Uterine smooth muscle cell (primary cell): ENCODE measurements at places on chromosomes 4 and X. TPM values are rescaled to one million over a fixed set of nuclear protein-coding genes. Genes with fewer than 3 reads are reported as not detected.

Gene NSUN7
- total RNA-seq, result 0.22 and 1.1 TPM in 2 replicates

Gene UGT2A3
- total RNA-seq, result not detected in 2 replicates

Gene CXorf38
- total RNA-seq, result 10.7 and 12.8 TPM in 2 replicates

Gene MAGEB10
- total RNA-seq, result not detected in 2 replicates

Gene LRIT3
- total RNA-seq, result under 0.01 and 0.11 TPM in 2 replicates

Gene STAG2
- total RNA-seq, result 91.2 and 107 TPM in 2 replicates

Gene HSD17B13
- 0.22 and 0.37 TPM in 2 replicates for total RNA-seq

Gene DDX53
- not detected in 2 replicates for total RNA-seq

Gene PPA2
- total RNA-seq, result 84.0 and 107 TPM in 2 replicates

Gene SOD3
- 5.2 and 19.5 TPM in 2 replicates for total RNA-seq

Gene KCND1
- total RNA-seq, result 0.33 and 1.2 TPM in 2 replicates

Gene CETN2
- total RNA-seq, result 39.2 and 56.4 TPM in 2 replicates

Gene GRPR
- total RNA-seq, result 0.11 TPM in 1 of 2 replicates, not detected in the other

Gene RAB41
- total RNA-seq, result not detected in 2 replicates

Gene DUSP9
- total RNA-seq, result 0.11 TPM in 1 of 2 replicates, not detected in the other

Gene MAP3K15
- 0.11 and 0.12 TPM in 2 replicates for total RNA-seq

Gene ANXA3
- 4.3 and 6.2 TPM in 2 replicates for total RNA-seq

Gene MAGED4
- total RNA-seq, result 30.1 and 38.1 TPM in 2 replicates

Gene ASB9
- 0.25 and 0.33 TPM in 2 replicates for total RNA-seq

Gene TRIM60
- total RNA-seq, result not detected in 2 replicates

Gene BTC
- total RNA-seq, result 0.11 and 0.25 TPM in 2 replicates

Gene GAGE1
- total RNA-seq, result not detected in 2 replicates

Gene USP17L10
- total RNA-seq, result not detected in 2 replicates

Gene IL15
- 5.0 and 7.4 TPM in 2 replicates for total RNA-seq

Gene LANCL3
- total RNA-seq, result 0.11 and 0.12 TPM in 2 replicates

Gene SRPX
- 154 and 172 TPM in 2 replicates for total RNA-seq

Gene SPIN2A
- 0.37 and 0.44 TPM in 2 replicates for total RNA-seq

Gene PYURF
- 71.2 and 81.9 TPM in 2 replicates for total RNA-seq

Gene HSFX3
- total RNA-seq, result not detected in 2 replicates

Gene AR
- total RNA-seq, result 9.4 and 16.6 TPM in 2 replicates

Gene GPR50
- not detected in 2 replicates for total RNA-seq

Gene USP17L29
- total RNA-seq, result not detected in 2 replicates

Gene ZNF711
- total RNA-seq, result 0.66 and 0.87 TPM in 2 replicates

Gene RENBP
- total RNA-seq, result 1.4 and 2.0 TPM in 2 replicates

Gene NHSL2
- 1.4 and 1.5 TPM in 2 replicates for total RNA-seq

Gene DKK2
- total RNA-seq, result 0.25 and 0.33 TPM in 2 replicates

Gene SPANXB1
- not detected in 2 replicates for total RNA-seq

Gene ADH1B
- total RNA-seq, result 0.25 and 0.33 TPM in 2 replicates

Gene NLGN3
- under 0.01 and 0.12 TPM in 2 replicates for total RNA-seq

Gene ZCCHC18
- 0.55 and 2.0 TPM in 2 replicates for total RNA-seq

Gene DMP1
- not detected in 2 replicates for total RNA-seq

Gene ADGRL3
- total RNA-seq, result 0.11 and 0.12 TPM in 2 replicates

Gene SAGE1
- not detected in 2 replicates for total RNA-seq

Gene PAGE2B
- not detected in 2 replicates for total RNA-seq

Gene TRO
- 6.8 and 20.1 TPM in 2 replicates for total RNA-seq

Gene PF4V1
- total RNA-seq, result 0.33 and 0.87 TPM in 2 replicates

Gene BEX1
- total RNA-seq, result 3.1 and 4.4 TPM in 2 replicates

Gene UNC5C
- total RNA-seq, result under 0.01 and 0.12 TPM in 2 replicates

Gene CD40LG
- under 0.01 TPM in 1 of 2 replicates, not detected in the other for total RNA-seq

Gene ZFP92
- total RNA-seq, result 0.33 and 0.50 TPM in 2 replicates

Gene DRD5
- total RNA-seq, result not detected in 2 replicates

Gene NAP1L3
- 7.1 and 7.4 TPM in 2 replicates for total RNA-seq

Gene PWWP3B
- total RNA-seq, result 13.3 and 35.0 TPM in 2 replicates

Gene CXCL6
- 0.77 and 1.1 TPM in 2 replicates for total RNA-seq

Gene MTMR8
- 0.11 and 0.37 TPM in 2 replicates for total RNA-seq

Gene ATP1B4
- total RNA-seq, result not detected in 2 replicates

Gene CCDC149
- total RNA-seq, result 8.2 and 13.5 TPM in 2 replicates

Gene MAGEA11
- total RNA-seq, result not detected in 2 replicates

Gene ADGRG2
- under 0.01 TPM in 1 of 2 replicates, not detected in the other for total RNA-seq
